ENCODE measurements at places on chromosomes 3 and 15.

GRCh38 chr15:93019090-93019489, 69.9 kb downstream of the RGMA start:
- DNase-seq = no peak

- no peak for DNase-seq
Measured at GRCh38 chr3:124442463-124442862, 287.8 kb upstream of the UMPS start.

DNA sequence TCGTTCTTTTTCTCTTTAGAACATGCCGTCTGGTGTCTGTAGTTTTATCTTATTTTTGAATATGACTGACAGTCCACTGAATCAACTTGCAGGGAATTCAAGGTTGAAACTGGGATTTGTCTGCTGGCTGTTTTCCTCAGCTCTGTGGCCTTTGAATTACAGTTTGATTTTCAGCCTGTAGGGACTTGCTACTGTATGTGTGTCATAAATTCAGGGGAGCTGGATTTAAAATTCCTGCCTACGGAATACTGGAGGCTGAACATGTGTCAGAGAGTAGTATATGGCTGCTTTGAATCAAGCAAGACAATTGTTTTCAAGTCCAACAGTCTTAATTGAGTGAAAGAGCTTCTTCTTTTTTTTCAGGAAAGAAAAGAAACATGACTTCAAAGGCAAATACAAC, 33.9 kb downstream of the RARB start:
- no peak for DNase-seq

GRCh38 chr3:120370463-120370862, 21.3 kb upstream of the LRRC58 start:
- DNase-seq = no peak

DNA sequence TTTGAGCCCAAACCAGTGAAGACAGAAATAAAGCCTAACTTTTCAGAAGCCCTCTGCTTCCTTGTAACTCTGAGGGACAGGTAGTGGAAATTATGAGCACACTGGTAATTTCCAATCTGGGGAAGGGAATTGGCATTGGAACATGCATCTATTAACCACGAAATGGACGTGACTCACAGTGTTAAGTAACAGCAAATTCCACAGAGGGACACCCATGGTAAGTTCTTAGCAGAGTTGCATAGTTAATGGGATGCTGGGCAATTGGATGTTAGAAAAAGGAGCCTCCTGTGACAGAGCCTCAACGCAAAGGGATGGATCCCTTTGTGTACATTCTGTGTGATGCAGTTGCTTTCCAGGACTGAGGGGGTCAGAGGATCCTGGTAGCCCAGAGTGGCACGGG, 168.6 kb downstream of the SEMA6D start:
- DNase-seq = no peak

GRCh38 chr15:54990793-54991192, 205.9 kb downstream of the RSL24D1 start:
- no peak for DNase-seq

DNA sequence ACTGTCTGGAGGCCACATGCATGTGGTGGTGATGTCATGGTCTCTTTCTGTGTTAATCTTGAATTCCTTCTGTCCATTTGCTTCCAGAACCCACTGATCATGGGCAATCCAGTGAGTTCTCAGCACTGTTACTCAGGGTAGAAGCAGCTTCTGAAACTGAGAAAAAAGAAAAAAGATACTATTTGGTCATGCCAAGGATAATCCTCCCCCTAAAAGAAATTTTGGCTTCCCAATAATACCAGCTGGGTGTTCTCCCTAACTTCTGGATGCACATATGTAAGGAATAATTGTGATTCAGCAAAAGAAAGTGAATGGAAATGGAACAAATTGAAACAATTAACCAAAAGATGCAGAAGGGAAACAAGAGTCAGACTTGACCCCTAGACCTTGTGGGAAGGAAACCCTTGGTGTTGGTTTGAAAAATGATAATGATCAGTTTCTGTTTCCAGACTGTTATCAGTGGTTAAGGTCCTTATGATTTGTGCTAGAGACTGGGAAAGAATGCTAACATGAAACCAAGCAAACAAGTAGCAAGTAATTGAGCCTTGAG, 92.3 kb downstream of the RBMS3 start:
- DNase-seq = no peak

DNA sequence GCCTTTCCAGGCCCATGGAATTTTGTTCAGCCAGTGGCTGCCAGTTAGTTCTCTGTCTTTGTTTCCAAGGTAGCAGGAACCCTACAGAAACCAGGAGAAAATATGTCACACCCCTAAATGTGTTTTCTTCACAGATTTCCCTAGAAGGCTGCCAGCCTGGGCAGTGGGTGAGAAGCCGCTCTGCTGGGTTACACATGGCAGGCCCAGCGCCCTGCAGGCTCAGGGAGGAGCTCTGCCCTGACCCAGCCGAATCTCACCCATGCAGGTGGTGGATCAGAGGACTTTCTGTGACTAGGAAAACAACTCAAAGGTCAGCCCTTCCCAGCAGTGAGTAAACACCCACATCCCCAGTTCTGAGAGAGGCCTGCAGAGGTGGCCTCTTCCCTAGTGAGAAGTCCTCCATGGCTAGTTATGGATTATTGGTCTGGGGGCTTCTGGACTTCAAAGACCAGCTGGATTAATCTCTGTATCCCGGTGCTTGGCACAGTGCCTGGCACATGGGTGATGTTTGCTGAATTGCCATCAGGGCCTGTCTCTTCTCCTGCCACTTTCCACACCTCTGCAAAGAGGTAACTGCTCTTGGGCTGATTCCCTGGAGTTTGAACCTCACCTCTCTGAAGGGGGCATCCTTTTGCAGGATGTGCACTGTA, 34.7 kb upstream of the BDH1 start:
- no peak for DNase-seq

DNA sequence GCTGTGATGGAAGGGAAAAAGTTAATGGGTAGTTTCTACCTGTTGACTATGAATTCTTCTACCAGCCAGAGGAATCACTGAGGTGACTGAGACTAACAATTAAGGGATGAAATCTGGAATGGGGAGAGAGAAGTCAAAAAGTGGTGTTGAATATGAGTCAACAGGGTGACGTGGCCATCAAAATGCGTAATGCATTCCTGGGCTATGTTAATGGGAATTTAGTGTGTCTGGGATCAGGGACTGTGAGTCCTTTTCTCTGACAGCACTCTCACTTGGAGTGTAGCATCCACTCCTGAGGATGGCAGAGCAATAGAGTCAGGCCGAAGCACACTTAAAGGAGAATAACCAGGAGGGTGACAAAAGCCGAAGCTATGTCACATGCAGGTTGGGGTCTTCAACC, 60.4 kb downstream of the MESD start:
- no peak for DNase-seq

- no peak for DNase-seq
Measured at GRCh38 chr3:30623351-30623750, 16.9 kb downstream of the TGFBR2 start.

DNA sequence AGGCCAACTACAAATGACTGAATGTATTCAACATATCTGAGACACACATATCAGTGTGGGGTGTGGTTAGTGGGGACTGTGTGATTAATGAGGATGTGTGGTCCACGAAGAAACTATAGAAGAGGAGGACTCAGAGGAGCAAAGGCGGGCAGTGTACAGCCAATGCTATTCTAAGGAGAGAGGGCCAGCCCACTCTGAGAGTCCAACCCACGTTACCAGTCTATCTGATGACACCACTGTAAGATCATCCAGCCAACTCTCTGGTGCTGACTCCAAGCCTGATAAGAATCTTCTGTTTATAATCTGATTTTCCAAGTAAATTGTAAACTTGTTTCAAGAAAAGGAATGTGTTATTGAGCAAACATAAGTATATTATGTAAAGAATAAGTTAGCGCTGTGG, 47.2 kb downstream of the MCF2L2 start:
- DNase-seq = no peak

- no peak for DNase-seq
Measured at GRCh38 chr15:31733424-31733823, 296.9 kb upstream of the CHRNA7 start.

- DNase-seq = no peak
Measured at GRCh38 chr3:97662762-97663161, 101.8 kb upstream of the ARL6 start.

- DNase-seq = no peak
Measured at GRCh38 chr15:56795502-56795901, 62.2 kb upstream of the ZNF280D start.

DNA sequence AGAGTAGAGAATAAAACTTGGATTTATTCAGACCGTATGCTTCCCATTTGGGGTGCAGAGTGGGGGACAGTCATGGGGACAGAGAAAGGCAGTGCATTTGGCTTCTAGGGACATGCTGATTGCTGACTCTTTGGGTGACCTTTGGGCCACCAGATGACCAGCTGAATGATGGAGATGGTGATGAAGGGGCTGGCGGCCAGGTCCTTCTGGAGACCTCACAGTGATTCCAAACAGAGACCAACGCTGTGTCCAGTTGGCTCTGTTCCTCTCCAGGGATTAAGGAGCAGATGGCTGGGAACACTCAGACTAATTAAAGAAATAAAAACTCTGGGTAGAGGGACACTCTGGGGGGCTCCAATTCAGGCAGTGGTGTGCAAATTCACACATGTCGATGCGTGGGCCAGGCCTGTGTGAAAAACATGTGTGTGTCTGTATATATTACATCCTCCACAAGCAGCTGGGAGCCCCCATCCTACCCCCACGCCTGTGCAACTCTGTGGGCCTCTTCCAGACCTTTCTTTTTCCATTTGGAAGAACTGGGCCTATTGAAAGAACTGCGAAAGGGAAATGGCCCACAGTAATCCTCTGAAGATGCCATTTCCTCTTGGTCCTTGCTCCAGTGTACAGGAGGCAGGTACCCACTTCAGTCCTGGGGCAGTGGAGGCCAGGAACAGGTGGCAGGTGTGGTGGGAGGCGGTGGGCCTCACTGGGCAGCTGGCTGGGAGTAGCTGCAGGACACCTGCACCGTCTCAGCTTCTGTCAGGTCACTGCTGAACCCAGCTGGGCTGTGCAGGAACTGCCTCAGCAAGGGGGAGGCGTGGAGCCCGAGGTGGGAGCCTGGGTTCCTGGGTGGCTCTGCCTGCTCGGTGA, 8.9 kb downstream of the XIRP1 start:
- DNase-seq = no peak
